ENCODE measurements at places on chromosomes 12 and 14. TPM values are rescaled to one million over a fixed set of nuclear protein-coding genes. Genes with fewer than 3 reads are reported as not detected.

Gene VWF
- total RNA-seq = 0.02 TPM

- no peak overlapping the region for H3K4me3 ChIP-seq
- H3K36me3 ChIP-seq = no peaks in the 10 kb centered on the region
- no peaks in the 10 kb centered on the region for H3K4me1 ChIP-seq
- H3K27me3 ChIP-seq = peaks cover 53% of the 10 kb centered on the region
- no peak for DNase-seq
- no peak overlapping the region for H3K27ac ChIP-seq
These were observed 140.4 kb upstream of the GZMB start for GRCh38 chr14:24774187-24774915.

DNA sequence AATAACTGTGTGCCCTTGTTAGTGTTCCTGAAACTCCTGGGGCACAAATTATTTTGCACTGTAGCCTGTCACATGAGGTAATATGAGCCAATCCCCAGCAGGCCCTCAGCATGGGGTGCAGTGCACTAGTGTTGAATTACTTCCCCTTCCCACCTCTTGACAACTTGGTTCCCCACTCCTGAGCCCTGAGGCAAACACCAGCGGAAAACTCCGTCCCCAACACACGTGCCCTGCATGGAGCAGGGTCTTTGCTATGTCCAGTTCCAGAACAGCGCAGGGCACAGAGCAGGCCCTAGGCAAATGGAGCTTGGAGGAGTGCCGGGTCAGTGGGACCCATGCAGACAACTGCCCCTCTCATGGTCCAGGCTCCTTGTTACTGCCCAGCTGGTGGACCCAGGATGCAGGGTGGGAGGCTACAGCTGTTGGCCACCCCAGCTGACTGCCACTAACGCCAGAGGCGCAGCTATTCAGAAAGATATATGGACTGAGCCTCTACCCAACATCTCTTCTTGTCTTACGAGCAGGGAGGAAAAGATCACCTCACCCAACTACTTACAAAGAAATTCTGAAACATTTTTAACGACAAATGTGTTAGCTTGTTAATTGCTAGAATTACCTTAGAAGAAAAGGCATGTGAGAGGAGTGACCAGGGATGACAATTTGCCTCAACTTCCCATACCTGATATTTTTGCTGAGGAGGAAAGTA is 71.6 kb downstream of the NT5DC3 start:
- no peak overlapping the region for H3K4me3 ChIP-seq
- H3K27ac ChIP-seq = no peak overlapping the region
- no peak for DNase-seq
- no peaks in the 10 kb centered on the region for H3K36me3 ChIP-seq
- no peaks in the 10 kb centered on the region for H3K4me1 ChIP-seq

GRCh38 chr14:24409192-24409591 is 10.4 kb downstream of the NYNRIN start:
- H3K27ac ChIP-seq = no peak overlapping the region
- H3K36me3 ChIP-seq = no peaks in the 10 kb centered on the region
- DNase-seq = no peak
- no peaks in the 10 kb centered on the region for H3K4me1 ChIP-seq
- no peak overlapping the region for H3K4me3 ChIP-seq

DNA sequence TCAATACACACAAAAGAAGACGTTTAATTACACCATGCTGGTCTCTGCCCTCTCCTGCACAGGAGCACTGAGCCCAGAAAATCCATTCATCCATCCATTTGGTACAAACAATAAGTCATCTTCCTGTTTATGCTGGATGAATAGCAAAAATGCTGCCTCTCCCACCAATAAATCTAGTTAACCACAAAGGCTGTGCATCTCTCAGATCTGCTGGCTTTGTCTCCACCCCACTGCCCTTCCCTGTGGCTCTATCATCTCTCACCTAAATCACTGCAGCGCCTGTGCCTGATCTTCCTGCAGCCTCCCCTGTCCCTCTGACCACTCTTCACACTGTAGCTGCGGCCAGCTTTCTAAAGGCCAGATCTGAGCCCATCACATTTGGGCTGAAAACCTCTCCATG is 72.9 kb upstream of the DDX11 start:
- no peaks in the 10 kb centered on the region for H3K27me3 ChIP-seq
- peaks cover 3% of the 10 kb centered on the region for H3K36me3 ChIP-seq
- DNase-seq = no peak
- peaks cover 2% of the 10 kb centered on the region for H3K4me1 ChIP-seq

Gene NXPH4
- total RNA-seq = 1.5 TPM

Gene SPPL3
- total RNA-seq = 45.7 TPM

- no peak overlapping the region for H3K4me3 ChIP-seq
- H3K27me3 ChIP-seq = peaks cover 27% of the 10 kb centered on the region
- DNase-seq = no peak
- no peaks in the 10 kb centered on the region for H3K36me3 ChIP-seq
- H3K4me1 ChIP-seq = peaks cover 20% of the 10 kb centered on the region
These were observed 27.1 kb upstream of the OXA1L start for GRCh38 chr14:22739423-22739822.

DNA sequence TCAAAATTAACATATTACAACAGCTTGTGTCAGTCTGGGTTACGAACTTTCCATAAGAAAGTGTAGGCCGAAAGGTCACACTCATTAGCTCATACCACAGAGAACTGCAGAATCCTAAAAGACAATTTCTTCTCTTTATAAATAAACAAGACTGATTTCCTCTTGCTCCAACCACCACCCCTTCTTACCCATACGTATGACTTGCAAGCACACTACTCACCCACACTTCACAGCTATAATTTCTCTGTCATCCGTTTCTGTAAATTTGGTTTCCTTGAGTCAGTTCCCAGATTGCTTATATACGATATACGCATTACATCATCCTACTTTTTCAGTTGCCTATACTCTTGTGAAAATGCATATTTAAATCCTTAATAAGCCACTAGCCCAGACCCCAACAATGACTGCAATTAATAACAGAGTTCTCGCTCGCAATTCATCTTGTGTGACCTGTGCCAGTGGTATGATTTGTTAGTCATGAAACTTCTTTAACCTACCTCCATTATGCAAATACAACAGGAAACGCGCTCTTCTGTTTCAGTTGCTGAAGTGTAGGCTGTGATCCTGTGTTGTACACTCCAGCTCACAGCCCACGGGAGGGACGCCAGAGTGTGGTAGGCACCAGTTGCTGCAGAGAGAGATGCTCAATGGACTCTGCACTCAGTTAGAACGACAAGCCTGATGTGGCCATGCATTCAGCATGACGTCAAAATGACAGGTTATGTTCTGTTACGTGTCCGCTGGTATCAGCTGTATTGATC is 417.6 kb downstream of the PDZRN4 start:
- no peaks in the 10 kb centered on the region for H3K4me1 ChIP-seq
- H3K36me3 ChIP-seq = no peaks in the 10 kb centered on the region
- DNase-seq = no peak

- H3K27ac ChIP-seq = no peak overlapping the region
- no peak overlapping the region for H3K4me3 ChIP-seq
- DNase-seq = no peak
These were observed 15.0 kb upstream of the PSMA6 start for GRCh38 chr14:35277179-35277578.

DNA sequence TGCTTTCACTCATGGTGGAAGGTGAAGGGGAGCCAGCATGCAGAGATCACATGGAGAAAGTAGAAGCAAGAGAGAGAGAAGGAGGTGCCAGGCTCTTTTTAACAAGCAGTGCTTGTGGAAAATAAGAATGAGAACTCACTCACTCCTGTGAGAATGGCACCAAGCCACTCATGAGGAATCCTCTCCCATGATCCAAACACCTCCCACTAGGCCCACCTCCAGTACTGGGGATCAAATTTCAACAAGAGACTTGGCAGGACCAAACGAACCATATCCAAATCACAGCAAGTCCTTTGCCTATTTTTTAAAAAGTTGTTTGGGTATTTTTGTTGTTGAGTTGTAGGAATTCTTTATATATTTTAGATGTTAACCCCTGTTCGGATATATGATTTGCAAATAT is 245.9 kb upstream of the ARID2 start:
- no peak overlapping the region for H3K4me3 ChIP-seq
- H3K27ac ChIP-seq = no peak overlapping the region
- DNase-seq = no peak

Gene KLRG1
- total RNA-seq = 2.5 TPM

Gene CLEC1B
- not detected for total RNA-seq

- H3K27me3 ChIP-seq = no peaks in the 10 kb centered on the region
- no peak overlapping the region for H3K4me3 ChIP-seq
- H3K36me3 ChIP-seq = no peaks in the 10 kb centered on the region
- no peak for DNase-seq
- H3K4me1 ChIP-seq = peaks cover 1% of the 10 kb centered on the region
- H3K27ac ChIP-seq = no peak overlapping the region
These were observed 44.7 kb downstream of the PALS1 start for GRCh38 chr14:67285876-67286452.

Gene AICDA
- not detected for total RNA-seq

Gene SIX1
- not detected for total RNA-seq

DNA sequence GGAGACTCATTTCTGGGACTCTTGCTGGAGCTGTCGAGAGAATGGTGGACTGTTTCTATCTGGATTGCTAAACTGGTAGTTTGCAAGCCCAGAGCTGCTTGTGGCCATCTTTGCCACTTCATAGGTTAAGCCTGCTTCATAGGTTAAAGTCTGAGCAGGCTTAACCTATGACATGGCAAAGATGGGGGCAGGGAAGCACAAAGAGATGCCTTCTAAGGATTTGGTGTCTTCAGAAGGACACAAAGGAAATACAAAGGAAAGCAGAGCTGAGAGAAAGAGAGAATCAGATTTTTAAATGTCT is 78.4 kb upstream of the MAX start:
- peaks cover 18% of the 10 kb centered on the region for H3K4me1 ChIP-seq
- H3K36me3 ChIP-seq = peaks cover 6% of the 10 kb centered on the region
- H3K27me3 ChIP-seq = peaks cover 9% of the 10 kb centered on the region
- H3K4me3 ChIP-seq = peak overlapping the region; percentile 53

- H3K36me3 ChIP-seq = peaks cover 2% of the 10 kb centered on the region
- H3K4me1 ChIP-seq = peaks cover 28% of the 10 kb centered on the region
- no peak overlapping the region for H3K27ac ChIP-seq
- H3K4me3 ChIP-seq = no peak overlapping the region
- H3K27me3 ChIP-seq = no peaks in the 10 kb centered on the region
These were observed 3.8 kb upstream of the ANO6 start for GRCh38 chr12:45212064-45212463.

DNA sequence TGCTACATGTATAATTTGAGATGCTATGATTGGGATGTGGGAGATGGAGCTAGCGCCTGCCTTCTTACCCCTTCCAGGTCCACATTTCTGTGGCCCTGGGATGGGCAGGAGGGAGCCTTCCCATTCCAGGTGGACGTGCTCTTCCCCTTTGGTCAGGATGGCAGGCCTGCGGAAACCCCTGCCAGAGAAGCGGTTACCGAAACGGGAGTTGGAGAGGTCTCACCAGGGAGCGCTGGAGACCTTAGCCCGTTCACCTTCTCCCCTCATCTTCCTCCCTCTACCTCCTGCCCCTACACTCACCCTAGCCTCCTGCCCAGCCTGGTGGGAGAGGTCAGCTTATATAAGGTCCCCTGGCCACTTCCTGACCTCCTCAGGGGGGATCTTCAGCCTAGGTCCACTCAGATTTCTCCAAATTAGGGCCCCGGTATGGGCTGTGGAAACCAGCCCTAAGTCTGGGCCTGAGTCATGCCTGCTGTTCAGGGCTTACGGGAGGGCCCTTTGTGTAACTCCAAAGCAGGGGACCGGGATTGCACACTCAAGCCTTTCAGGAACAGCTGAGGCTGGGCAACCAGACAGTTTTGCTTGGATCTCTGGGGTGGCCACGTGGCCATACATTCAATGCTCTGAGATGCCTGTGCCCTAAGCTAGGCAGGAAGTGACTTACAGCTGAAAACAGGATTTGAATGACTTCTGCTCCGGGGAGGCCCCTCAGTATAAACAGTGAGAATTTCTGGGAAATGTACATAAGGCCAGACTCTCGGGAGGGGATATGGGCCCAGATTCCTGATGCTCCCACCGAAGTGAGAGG is 10.2 kb upstream of the MEG3 start:
- no peak overlapping the region for H3K4me3 ChIP-seq
- no peak overlapping the region for H3K27ac ChIP-seq
- H3K36me3 ChIP-seq = no peaks in the 10 kb centered on the region
- DNase-seq = no peak
- H3K4me1 ChIP-seq = no peaks in the 10 kb centered on the region

Gene PLCZ1
- not detected for total RNA-seq

DNA sequence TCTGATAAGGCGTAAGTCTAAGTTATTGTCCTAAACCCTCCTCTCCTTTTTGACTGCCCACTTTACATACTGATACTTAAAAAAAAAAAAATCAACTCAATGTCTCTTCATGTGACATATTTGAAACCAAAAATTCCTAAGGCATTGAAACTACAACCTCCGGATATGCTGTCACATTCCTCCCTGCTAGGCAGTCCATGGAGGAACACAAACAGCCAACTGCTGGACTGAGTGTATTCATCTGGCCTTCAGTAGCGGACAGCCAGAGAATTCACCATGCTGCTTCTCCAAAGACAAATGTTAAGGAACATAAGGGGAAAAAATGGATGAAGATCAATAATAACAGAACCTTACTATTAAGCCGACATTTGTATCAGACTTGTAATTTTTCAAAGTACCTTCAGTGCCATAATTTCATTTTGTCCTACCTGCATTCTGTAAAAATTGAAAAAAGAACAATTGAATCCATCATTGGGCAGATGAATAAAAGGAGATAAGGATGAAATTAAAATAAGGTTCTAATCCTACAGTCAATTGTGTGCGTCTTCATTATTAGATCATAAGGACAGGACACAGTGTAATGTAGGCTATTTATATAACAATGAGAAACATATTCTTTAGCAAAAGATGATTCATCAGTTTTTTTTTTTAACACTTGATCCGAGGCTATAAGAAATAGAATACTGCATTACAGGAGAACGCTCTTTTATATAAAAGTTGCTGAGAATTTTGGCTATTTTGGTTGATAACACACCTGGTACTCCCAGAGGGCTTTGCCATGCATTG is 12.2 kb downstream of the RERG start:
- no peak overlapping the region for H3K4me3 ChIP-seq
- no peak overlapping the region for H3K27ac ChIP-seq
- no peaks in the 10 kb centered on the region for H3K4me1 ChIP-seq
- H3K36me3 ChIP-seq = no peaks in the 10 kb centered on the region
- H3K27me3 ChIP-seq = peaks cover 36% of the 10 kb centered on the region

Gene LIN7A
- total RNA-seq = not detected

DNA sequence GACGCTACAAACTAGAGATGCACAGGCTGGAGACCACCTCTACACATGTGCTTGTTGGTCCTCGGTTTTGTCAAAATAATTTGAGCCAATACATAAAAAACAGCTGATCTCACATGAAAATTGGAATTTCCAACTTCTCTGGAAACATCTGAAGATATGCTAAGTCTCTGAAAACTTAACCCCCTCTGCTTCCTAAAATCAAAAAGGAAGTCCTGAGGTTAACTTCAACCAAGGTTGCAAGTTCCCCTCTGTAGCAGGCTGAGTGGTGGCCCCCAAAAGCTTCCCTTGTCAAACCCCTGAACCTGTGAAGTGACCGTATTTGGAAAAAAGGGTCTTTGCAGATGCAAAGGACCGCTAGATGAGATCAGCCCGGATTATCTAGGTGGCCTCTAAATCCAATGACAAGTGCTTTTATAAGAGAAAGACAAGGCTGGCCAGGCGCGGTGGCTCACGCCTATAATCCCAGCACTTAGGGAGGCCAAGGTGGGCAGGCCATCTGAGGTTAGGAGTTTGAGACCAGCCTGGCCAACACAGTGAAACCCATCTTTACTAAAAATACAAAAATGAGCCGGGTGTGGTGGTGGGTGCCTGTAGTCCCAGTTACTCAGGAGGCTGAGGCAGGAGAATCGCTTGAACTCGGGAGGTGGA is 32.0 kb upstream of the VPS37B start:
- no peak overlapping the region for H3K4me3 ChIP-seq
- no peaks in the 10 kb centered on the region for H3K36me3 ChIP-seq
- no peak overlapping the region for H3K27ac ChIP-seq
- DNase-seq = no peak
- H3K4me1 ChIP-seq = peaks cover 5% of the 10 kb centered on the region
- H3K27me3 ChIP-seq = no peaks in the 10 kb centered on the region

Gene BMP4
- total RNA-seq = not detected
